Sigmoid colon (tissue), 7 donors: ENCODE measurements at places on chromosomes 6 and 20. TPM values are rescaled to one million over a fixed set of nuclear protein-coding genes. Genes with fewer than 3 reads are reported as not detected.

Gene TCF15
- 0.66 TPM for total RNA-seq

Gene CEP250
- total RNA-seq = 16.4 TPM

Gene GPLD1
- total RNA-seq = 6.1 TPM

Gene FAM217A
- not detected for total RNA-seq

GRCh38 chr6:41449399-41450245 lies 96.6 kb upstream of the FOXP4 start:
- peak; percentile 89 for DNase-seq

DNA sequence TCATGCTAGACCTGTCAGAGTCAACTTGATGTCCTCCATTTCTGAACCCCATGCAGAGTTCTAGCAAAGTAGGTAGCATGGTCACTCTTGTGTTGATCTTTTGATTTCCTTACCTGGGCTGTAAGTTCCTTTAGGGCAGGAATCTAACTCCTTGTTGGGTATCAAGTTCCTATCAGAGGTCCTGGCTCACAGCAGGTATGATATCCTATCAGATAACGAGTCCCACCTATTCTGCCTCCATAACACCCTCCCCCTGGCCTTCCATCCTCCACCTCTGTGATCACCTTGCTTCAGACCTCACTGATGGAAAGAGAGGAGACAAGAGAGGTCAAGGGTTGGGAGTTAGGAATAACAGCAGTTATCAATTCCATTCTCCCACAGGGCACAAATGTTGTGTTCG lies 76.1 kb downstream of the CDC40 start:
- no peak for DNase-seq

DNA sequence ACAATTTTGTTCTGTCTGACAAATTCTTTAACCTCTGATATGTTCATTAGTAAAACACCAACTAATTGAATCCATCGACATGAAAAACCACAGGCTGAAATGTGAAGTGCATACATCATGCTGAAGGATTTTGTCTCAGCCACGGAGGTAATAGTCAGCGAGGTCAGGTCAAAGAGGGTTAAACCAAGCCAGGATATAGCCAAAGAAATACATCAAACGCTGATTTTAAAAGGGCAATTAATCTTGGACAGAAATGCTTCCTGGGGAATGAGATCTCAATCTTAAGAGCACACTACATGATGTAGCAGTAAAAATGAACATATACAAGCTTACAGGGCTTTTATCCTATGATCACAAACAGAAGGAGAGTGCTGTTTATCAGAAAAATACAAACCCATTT lies 106.7 kb downstream of the PRDM1 start:
- DNase-seq = no peak

DNA sequence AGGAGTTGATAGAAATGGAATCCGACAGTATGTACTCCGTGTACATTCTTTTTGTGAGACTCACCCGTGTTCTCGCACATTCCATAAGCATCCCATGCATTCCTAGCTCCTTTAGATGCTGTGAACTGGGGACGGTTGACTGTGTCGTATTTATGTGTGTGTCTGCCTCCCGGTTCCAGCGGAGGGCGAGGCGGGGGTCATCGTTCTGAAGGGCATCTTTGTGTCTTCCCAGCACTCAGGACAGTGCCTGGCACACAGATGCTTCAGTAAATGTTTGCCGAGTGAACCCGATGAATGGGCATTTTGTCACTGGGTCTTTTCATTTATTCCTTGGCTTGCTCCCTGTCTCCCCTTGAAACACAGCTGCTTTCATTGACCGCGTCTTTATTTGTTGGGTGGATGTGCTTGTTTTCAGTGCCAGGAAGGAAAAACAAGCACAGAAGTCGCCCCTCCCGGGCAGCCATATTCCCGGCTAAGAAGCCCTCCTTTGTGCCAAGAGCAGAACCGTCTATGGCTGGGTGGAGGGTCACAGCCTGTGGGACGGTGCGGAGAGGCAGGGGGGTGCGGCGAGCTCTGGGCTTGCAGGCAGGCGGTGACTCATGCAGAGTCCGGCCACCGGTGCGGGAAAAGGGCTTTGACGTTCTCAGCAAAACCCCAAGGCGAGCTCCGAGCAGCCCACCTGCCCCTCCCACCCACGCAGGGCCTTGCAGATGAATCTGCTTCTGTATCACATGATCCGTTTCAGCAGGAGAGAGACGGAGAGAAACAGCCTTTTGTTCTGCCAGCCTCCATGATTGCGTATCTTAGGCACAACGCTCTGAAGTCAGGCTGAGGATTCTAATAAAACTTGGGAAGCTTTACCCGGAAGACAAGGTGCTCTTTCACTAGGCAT lies 11.2 kb upstream of the PSMG4 start:
- DNase-seq = peak; percentile 91

- no peak for DNase-seq
Observed at GRCh38 chr6:142550310-142551063, 248.7 kb downstream of the ADGRG6 start.

DNA sequence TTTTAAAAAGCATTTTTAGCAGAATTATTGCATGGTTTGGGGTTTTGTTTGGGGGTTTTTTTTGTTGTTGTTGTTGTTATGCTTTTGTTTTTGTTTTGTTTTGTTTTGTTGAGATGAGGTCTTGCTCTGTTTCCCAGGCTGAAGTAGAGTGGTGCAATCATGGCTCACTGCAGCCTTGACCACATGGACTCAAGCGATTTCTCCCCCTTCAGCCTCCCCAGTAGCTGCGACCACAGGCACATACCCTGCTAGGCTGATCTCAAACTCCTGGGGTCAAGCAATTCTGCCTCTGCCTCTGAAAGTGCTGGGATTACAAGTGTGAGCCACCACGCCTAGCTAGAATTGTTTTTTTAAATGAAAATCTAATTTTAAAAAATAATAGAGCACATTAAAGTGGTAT lies 35.7 kb downstream of the UBR2 start:
- no peak for DNase-seq
